Left lung (tissue), 14 donors: ENCODE measurements at places on chromosomes 1 and 21.
A peak's percentile ranks its signal among the peaks of the same experiment; 100 is the strongest.

DNA sequence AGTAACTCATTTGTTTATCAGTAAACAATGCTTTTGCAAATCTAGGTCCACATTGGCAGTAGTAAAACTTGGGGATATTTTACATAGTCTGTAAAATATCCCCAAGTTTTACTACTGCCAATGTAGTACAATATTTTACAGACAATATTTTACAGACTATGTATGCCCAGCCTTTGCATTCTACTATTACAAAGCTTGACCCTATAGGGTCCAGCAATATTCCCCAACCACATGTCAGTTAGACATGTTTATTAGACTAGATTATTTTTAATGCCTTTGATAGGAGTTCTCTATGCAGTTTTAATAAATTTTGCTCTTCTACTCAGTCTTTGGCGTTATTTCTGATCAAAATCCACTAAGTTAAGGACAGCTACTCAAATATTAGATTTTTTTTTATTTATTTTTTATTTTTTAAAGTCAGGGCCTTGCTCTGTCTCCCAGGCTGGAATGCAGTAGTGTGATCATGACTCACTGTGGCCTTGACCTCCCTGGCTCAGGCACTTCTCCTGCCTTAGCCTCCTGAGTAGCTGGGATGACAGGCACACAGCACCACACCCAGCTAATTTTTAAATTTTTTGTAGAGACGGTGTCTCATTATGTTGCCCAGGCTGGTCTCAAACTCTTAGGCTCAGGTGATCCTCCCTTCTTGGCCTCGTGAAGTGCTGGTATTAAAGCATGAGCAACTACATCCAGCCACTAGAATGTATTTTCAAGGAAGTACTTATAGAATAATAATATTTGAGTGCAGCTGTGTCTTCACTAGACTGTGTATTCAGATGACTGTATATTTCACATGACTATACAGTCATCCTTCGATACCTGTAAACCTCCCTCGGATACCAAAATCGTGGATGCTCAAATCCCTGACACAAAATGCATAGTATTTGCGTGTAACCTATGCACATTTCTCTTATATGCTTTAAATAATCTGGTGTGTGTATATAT lies 19.8 kb downstream of the MIER1 start:
- no peaks in the 10 kb centered on the region for H3K27me3 ChIP-seq
- H3K4me3 ChIP-seq, result no peak overlapping the region
- DNase-seq, result no peak
- no peaks in the 10 kb centered on the region for H3K36me3 ChIP-seq
- peaks cover 5% of the 10 kb centered on the region for H3K4me1 ChIP-seq

GRCh38 chr1:1179346-1179982 lies 5.8 kb downstream of the TTLL10 start:
- H3K27ac ChIP-seq, result no peak overlapping the region
- no peak overlapping the region for H3K4me3 ChIP-seq
- H3K27me3 ChIP-seq, result peaks cover 64% of the 10 kb centered on the region
- DNase-seq, result no peak
- no peaks in the 10 kb centered on the region for H3K36me3 ChIP-seq
- H3K4me1 ChIP-seq, result no peaks in the 10 kb centered on the region

DNA sequence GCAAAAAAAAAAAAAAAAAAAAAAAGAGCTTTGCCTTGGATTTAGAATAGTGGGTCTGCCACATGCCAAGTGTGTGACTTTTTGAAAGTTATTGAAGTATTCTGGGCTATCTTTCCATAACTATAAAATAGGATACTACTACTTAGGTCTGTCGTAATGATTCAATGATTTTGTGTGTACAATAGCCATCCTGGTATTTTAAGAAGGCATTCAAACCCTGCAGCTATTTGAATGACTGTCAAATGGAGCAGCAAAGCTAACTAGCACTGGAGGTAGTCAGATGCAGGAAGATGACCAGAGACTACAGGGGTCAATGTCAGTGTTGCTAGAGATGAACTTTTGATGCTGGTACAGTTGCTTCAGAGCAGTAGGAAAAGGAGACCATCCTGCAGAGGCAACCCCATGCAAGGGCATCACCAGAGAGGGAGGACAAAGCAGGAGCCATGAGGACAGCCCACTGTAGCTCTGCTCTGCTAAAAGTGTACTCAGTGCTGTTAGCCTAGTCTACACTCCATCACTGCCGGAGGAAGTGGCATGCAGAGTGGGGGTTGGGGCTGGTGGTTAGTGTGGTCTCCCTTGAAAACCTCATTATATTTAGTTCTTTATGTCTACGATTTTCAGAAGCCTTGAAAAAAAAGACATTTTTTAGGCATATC lies 29.0 kb downstream of the DUSP10 start:
- no peak overlapping the region for H3K4me3 ChIP-seq
- no peaks in the 10 kb centered on the region for H3K27me3 ChIP-seq
- H3K4me1 ChIP-seq, result peaks cover 74% of the 10 kb centered on the region
- H3K27ac ChIP-seq, result peak overlapping the region; percentile 71
- H3K36me3 ChIP-seq, result no peaks in the 10 kb centered on the region
- DNase-seq, result no peak

- no peaks in the 10 kb centered on the region for H3K27me3 ChIP-seq
- H3K27ac ChIP-seq, result no peak overlapping the region
- H3K36me3 ChIP-seq, result no peaks in the 10 kb centered on the region
- H3K4me3 ChIP-seq, result no peak overlapping the region
- peaks cover 17% of the 10 kb centered on the region for H3K4me1 ChIP-seq
Observed at GRCh38 chr1:76080552-76081079, 6.1 kb downstream of the ST6GALNAC3 start.

- no peak overlapping the region for H3K27ac ChIP-seq
- H3K4me1 ChIP-seq, result no peaks in the 10 kb centered on the region
- H3K36me3 ChIP-seq, result peaks cover 83% of the 10 kb centered on the region
- H3K27me3 ChIP-seq, result no peaks in the 10 kb centered on the region
Observed at GRCh38 chr1:157124855-157125254, 13.3 kb downstream of the ETV3 start.
